Suprapubic skin (tissue), 4 donors: ENCODE measurements at places on chromosomes 1 and 21.

DNA sequence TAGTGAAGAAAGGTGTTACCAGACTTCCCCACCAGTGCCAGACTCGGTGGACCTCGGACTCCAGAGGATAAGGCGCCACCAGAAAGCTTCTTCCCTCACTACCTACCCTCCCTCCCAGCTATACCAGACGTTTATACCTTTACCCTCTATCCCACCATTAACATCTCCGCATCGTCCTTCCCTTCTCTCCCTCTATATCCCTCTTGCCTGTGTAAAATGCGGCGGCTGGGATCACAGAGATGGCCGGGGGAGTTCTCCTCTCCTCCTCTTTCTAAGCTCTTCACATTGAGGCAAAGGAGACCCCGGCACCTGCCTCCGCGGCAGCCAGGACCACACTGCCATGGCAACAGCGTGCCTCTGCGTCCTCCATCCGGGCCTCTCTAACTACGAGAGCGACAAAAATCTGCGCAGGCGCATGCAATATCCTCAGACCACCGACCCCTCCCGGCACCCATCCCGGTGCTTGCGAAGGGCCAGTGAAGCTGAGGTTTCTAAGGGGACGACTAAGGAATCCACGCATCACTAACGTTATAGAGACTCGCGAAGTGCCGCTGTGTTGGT lies at the start of gene CCDC181:
CCDC181 (minus strand) TSS at position 394 of the 561 bp plus-strand sequence. CDS start 2,547 bp downstream, outside the sequence.
- DNase-seq, result no peak

GRCh38 chr1:10380594-10381275 lies 18.1 kb upstream of the PGD start:
- DNase-seq, result no peak

- no peak for DNase-seq
Measured at GRCh38 chr1:201422436-201423030, 1.0 kb upstream of the TNNI1 start.

- no peak for DNase-seq
Measured at GRCh38 chr1:87568005-87568404, 239.3 kb downstream of the LMO4 start.

- DNase-seq, result no peak
Measured at GRCh38 chr1:66124670-66125069, 332.0 kb downstream of the PDE4B start.

GRCh38 chr21:38839328-38840286 lies 33.9 kb downstream of the ETS2 start:
- DNase-seq, result no peak

DNA sequence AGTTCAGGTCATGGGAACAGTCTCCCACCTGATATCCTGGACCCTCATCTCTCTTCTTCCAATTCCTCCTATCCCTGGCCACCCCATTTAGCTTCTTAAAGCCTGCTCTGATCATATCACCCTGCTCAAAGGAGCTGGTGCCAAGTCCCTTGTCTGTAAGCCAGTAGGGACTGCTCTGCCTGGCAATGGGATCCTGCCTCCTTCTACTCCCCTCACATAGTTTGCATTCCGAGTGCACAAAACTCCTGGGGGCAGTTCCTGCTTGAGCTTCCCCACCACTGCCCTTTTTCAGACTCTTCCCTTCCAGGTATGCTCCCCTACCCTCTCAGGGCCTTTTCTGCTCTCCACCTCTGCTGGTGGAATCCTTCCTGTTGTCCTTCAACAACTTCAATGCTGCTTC lies 48.1 kb downstream of the NGF start:
- DNase-seq, result no peak

DNA sequence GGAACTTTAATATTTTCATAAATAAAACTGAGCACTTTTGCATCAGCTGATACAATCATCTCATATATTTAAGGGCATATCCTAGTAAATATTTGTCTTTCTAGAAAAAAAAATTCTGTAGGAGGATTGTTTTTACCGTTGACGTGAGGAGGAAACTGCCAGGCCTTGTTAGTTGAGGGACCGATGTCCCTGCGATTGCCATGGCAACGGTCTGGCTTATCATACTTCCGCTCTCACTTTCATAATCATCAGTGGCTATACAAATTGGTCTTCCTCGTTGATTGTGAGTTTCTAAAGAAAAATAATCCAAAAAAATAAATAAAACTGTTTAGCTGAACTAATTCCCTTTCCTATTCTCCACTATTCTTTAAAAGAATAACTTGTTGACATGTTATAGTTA lies 69.3 kb upstream of the ANGPTL3 start:
- no peak for DNase-seq

DNA sequence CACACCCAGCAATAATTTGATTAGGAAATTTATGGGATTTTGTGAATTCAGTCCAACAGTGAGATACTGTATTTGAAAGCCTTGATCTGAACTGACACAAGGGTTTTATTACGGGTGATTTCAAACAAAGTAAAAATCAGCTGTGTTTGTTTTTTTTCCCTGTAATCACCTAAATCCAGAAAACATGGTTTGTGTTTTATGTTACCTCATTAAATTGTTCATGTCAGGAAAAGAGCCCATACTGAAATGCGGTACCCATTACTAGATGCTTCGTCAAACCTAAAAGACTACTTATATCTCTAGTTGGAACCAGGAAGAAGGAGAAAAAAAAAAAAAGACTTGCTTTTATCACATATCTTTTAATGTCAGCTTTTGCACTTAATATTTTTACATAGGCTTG lies 811.9 kb upstream of the RGS18 start:
- DNase-seq, result no peak

DNA sequence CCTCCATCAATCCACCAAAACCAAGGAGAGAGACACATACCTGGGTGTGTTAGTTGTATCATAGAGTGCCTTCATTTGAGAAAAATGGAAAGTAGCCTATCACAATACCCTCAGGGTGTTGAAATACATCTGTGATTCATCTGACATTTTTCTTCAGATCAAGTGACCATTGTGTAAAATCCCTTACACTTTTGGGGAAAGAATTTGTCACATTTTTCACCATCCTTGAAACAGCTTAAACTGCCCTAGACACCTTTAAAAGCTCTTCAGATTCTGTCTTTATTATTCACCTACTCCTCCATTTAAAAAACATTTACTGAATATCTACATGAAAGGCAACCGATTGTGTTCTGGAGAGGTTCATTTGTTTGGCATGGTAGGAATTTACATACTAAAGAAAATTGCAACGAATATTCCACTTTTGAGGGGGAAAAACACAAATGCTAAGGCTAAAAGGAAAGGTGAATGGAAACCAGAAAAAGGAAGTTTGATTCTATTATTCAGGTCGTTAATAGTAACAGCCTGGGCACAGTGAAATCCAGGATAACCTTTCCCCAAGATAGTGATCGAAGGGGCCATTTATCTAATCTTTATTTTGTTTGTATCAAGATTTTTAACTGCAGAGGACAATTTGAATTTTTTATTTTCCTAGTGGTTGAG lies 70.4 kb upstream of the SAMSN1 start:
- no peak for DNase-seq

DNA sequence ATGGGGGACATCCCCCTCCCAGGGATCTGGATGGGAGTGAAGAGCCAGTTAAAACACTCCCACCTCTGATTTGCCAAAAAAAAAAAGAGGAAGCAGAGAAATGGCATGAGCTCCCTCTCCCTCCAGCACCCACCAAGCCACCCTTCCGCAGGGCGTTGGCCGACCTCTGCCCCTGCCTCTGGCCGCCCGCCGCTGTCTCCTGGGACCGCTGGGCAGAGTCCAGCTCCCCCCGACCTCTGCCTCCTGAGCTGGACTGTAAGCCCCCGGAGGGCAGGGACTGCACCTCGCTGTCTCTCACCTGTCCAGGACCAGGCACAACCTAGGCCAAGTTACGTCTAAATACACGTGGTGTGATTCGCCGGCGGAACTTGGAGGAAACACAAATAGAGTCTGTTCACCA lies 174.3 kb downstream of the PRDM16 start:
- no peak for DNase-seq

DNA sequence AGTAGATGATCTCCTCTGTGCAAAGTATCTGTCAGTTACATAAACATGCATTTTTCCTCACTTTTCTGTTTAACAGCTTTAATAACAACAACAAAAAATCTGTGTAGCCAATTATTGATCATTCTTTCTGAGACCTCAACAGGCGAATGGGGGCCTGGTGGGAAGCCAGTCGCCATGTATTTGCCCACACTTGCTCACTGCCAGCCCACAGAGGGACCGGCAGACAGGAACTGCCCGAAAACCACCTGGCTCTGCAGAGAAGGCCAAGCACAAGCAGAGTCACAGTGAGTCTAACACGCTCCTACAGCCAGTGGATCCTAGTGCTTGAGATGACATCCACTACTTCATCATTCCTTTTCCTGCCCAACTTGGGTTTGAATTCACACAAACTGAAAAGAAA lies 56.1 kb downstream of the NPHP4 start:
- DNase-seq, result peak; percentile 28
